Hematopoietic multipotent progenitor cell treated with erythropoietin and hydrocortisone succinate and interleukin-3 and kit ligand, for 8 days (in vitro differentiated cells): ENCODE measurements at places on chromosomes 5 and 9.

DNA sequence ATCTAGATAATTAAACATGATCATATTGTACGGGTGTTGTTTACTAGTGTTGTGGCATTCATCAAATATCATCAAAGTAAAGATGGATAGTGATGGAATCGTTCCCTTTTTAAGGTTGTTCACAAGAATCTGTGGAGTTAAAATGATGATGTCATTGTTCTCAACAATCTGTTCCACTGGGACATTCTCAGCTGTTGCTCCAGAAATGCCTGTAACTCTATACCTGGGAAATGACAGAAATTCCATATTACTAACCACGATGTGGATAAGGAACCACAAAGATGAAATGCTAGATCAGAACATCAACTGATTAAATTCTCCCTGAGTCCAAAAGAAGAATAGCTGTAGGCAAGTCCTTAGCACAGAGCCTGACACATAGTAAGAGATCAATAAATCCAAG is 38.0 kb downstream of the RIGI start:
- DNase-seq = no peak

DNA sequence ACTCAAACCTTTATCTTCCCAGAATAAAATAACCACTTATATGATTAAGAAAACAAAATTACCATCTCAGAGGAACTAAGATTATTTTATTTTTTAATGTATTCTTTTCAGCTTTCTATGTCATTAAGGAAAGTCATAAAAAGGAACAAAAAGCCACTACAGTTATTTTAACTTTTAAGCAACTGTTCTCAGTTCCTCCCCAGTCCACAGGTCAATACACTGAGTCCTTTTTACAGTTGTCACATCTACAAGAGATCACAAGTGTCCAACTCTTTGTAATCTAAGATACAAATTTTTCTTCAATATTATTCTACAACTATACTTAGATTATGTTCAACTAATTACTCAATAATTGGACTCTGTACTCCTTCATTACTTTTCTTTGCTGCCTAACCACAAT is 782.8 kb upstream of the ACO1 start:
- no peak for DNase-seq

DNA sequence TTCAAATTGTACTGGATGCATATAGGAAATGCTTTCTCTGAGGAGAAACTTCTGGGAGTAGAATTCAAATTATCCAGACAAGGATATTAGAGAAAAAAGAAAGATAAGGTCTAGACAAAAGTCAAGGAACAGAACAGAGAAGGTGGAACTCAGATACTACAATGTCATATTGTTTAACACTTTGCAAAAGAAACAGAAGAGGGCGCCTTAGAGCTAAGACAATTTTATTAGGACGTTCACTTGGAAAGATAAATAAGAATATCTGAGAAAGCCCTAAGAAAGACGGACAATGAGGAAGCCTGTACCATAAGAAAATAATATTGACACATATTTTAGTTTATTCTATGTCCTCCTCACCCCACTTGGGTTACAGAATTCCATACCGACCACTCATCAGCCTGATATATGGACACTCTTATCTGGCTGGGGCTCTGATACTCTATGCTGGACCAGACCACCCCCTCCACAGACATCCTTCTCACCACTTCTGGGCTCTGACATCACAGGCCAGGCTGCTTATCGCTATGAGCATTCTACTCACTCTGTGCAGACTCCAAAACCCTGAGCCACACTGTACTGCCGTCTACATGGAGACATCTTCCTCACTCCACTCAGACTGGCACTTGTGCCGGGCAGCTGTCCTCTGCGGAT is 9.1 kb upstream of the AK3 start:
- DNase-seq = peak; percentile 81

DNA sequence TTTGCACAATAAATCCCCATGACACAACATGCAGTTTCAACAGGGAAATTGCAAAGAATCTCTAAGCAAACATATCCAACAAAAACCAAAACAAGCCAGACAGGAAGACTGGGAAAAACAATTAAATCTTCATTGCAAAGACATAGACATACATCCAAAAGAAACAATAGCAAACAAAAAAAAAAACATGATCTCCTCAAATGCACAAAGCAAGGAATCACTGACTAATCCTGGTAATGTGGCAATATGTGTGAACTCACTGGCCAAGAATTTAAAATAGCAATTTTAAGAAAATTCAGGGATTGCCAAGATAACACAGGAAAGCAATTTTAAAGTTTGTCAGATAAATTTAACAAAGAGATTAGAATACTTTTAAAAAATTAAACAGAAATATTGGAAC is 520.1 kb upstream of the SMC2 start:
- DNase-seq = no peak

GRCh38 chr5:118193194-118193905 is 795.0 kb downstream of the DTWD2 start:
- DNase-seq = no peak

DNA sequence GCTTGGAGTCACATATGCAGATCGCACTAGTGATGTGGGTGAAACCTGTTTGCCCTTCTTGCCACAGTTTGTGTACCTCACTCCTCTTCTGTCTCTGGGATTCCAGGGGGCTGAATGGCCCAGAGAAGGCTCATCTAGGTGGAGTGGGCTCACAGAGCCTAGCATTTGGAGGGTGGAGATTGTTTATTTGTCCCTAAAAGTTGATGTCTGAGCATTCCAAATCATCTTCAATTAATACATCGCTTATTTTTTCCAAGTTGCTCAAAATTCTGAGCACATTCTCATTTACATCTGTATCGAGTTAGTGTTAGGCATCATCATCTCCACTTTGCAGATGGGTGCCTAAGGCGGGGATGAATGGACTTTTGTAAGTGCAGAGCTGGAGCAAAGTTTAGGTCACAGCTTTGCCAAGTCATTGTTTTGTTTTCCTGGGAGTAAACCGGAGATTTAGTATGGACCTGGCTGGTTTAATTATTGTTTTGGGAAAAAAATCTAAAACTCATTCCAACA is 2.0 kb downstream of the ABL1 start:
- no peak for DNase-seq

DNA sequence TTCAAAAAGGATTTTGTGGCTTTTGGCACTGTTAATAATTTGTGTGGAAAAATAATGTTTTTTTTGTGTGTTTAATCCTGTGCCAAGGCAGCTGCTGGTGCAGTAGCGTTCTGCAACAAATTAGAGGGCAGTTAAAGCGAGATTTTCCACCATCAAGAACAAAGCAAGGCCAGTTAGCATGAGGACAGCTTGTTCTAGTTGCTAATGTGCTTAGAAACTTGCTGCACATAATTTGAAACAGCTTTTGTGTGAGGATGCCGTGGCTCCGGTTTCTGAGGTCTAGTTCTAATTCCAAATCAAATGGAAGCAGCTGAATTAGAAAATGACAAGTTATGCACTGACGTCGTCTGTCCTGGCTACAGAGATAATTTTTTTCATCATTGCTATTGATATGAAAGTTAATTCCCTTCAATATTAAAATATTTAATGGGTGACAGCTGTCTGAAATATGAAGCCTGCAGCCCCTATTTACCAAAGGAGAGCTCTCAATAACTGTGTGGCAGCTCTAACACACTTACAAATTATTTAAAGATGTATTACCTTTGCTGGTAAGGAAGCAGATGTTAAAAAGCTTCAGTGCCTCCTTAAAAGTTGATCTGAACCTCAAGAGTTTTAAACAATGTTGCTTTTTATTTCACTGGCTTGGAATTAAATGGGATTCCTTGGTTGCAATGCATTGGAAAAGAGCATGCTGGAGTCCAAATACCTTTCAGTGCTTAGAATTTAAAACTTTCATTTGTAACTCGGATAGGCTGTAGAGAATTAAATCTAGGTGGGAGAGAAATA is 128.6 kb downstream of the SPATA31D1 start:
- no peak for DNase-seq

GRCh38 chr5:35477911-35478310 is 139.8 kb upstream of the SPEF2 start:
- DNase-seq = no peak

DNA sequence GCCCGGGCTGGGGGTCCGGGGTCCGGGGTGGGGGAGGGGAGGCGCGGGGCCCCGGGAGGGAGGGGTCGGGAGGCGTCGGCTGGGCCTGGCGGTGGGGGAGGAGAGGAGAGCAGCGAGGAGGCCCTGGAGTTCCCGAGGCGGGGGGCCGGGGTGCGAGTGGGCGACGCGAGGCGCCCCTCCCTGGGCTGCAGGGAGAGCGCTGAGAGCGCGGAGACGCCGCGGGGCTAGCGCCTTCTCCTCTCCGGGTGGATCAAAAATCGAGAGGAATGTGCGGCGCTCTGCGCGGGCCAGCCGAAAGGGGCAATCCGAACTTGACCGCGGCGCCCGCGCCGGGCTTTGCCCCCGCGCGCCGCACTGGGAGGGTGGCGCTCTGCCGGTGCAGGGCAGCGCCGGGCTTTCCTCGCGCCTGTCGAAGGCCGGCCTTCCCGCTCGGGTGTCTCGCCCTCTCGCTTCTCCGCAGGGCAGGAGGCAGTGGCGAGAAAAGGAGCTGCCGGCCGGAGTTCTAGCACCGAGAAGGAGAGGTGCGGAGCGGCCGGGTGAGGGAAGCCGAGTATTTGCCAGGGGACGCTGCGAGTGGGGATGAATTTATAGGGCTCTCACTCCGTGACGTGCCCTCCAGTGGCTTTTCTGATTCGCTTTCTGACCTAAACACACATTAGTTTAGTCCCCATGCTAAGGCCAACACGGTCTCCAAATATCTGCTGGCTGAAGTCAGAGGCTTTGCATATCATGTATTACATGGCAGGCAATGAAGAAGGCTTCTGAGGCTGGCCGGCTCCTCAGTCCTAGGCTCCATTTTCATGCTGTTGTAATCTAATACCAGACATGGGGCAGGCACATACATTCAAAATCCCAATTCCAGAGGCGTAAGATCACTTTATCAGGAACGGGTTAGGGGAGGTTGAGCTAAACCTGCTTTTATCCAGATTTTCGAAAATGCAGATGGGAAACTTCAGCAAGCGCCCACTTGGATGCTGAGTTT is 503 bp upstream of the GDNF start:
- DNase-seq = no peak

DNA sequence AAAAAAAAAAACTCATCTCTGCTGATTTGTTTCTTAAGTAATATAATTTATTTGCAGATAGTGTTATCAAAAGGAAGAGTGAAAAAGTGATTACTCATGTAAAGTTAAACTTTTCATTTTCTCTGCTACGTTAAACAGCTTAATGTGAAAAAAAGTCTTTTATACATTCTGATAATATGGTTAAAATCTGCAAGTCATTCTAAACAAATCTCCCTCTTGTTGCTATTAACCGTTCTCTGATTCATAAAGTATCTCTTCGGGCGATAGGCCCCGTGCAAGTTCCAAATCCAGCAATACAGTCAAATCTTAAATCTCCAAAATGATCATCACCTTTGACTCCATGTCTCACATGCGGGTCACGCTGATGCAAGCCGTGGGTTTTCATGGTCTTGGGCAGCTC is 732.0 kb downstream of the TAF11L14 start:
- no peak for DNase-seq

GRCh38 chr9:30075451-30076199 is 2308.8 kb upstream of the ACO1 start:
- no peak for DNase-seq

DNA sequence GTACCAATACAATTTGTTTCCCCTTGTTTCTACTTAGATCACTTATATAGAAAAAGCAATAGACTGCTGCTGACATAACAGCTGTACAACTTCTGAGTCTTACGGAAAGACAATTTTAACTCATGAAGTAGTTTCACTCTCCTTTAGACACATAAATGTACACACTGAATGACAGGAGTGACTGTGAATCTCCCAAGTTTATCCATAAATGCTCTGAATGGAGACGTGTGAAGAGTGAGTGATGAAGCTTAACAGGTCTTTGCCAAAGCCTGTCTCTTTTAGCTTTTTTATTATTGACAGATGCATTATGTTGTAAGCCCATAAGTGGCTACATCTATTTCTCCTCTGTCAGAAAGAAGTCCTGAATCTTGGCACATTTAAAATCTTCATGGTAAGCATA is 265.9 kb downstream of the TRIM36 start:
- no peak for DNase-seq

GRCh38 chr5:155616779-155617392 is 603.3 kb downstream of the KIF4B start:
- DNase-seq = peak; percentile 38
